ENCODE measurements at places on chromosomes 11 and 22.

DNA sequence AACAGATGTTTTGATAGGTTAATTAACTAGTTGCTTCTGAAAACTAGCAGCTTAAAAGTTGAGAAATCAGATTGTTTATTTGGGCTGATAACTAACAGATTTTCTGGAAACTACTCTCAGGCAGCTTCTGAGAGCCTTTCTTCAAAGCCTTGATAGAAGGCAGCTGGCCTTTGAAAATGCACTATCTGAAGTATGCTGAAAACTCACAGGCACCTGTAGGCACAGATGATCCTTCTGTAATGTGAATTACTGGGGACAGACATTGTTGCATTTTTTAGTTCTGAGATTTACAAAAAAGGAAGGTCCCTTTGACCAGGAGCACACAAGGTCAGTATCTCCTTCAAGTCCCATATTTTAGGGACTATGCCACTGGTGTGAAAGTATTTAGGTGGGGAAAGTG lies 460.8 kb upstream of the CNTN5 start:
- no peak for DNase-seq

DNA sequence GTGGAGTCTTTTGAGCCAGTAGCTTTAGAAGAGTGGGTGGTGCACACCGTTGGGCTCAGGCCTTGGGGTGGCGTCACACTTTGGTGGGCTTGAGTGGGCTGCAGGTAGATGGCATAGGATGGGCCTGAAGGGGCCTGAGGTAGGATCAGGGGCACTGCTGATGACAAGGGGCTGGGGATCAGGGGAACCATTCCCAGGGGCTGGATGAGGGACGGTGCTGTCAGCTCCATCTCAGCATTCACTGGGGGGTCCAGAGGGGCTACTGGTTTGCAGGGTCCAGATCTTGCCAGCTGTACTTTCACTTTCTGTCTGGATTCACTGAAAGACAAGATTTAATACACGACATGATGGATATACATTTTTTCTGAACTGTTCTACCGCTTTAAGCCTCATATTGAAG lies 11.1 kb downstream of the E2F8 start:
- no peak for DNase-seq

GRCh38 chr11:63767565-63768236 lies 874 bp downstream of the ZFTA start:
- peak; percentile 61 for DNase-seq

GRCh38 chr11:126698576-126698975 lies 302.0 kb downstream of the KIRREL3 start:
- DNase-seq, result no peak
